ENCODE measurements at places on chromosomes 12 and 14. TPM values are rescaled to one million over a fixed set of nuclear protein-coding genes. Genes with fewer than 3 reads are reported as not detected.

The TAS2R13 gene
- not detected for polyA plus RNA-seq

The CD163 gene
- polyA plus RNA-seq: 1,601 TPM

The MYO1H gene
- polyA plus RNA-seq: 0.06 TPM

The ACSS3 gene
- polyA plus RNA-seq: 6.9 TPM

The GLT1D1 gene
- 25.4 TPM for polyA plus RNA-seq

The RNASE4 gene
- 28.8 TPM for polyA plus RNA-seq

The KLRC2 gene
- polyA plus RNA-seq: 0.22 TPM

The FAIM2 gene
- 0.53 TPM for polyA plus RNA-seq

The RNASE8 gene
- not detected for polyA plus RNA-seq

The PRB2 gene
- polyA plus RNA-seq: not detected

Measured in lung (tissue), 17 donors.